Stimulated activated CD4-positive, alpha-beta T cell treated with anti-CD3 and anti-CD28 coated beads, TNF-alpha, amount 100 ng/mL, for 1 hour (primary cell): ENCODE measurements at places on chromosomes 16 and 17.

DNA sequence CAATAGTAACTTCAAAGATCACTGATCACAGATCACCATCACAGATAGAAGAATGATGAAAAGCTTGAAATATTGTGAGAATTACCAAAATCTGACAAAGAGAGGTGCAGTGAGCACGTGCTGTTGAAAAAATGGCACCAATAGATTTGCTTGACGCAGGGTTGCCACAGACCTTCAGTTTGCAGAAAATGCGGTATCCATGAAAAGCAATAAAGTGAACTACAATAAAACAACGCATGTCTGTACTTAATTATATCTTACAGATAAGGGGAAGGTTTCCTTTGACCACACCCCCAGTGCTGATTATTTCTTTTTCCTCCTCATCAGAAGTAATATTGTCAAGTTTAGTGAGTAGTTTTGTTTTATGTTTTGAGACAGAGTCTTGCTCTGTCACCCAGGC lies 21.1 kb upstream of the PYDC1 start:
- no peak for DNase-seq

GRCh38 chr16:79391395-79391794 lies 209.1 kb downstream of the MAF start:
- no peak for DNase-seq

- DNase-seq = no peak
Measured at GRCh38 chr17:34246446-34246845, 8.6 kb upstream of the CCL2 start.

- peak; percentile 16 for DNase-seq
Measured at GRCh38 chr16:88264641-88265285, 118.0 kb upstream of the ZNF469 start.

GRCh38 chr16:86384263-86384649 lies 126.1 kb upstream of the FOXF1 start:
- DNase-seq = no peak

GRCh38 chr16:22322741-22323140 lies 25.5 kb downstream of the POLR3E start:
- DNase-seq = no peak

DNA sequence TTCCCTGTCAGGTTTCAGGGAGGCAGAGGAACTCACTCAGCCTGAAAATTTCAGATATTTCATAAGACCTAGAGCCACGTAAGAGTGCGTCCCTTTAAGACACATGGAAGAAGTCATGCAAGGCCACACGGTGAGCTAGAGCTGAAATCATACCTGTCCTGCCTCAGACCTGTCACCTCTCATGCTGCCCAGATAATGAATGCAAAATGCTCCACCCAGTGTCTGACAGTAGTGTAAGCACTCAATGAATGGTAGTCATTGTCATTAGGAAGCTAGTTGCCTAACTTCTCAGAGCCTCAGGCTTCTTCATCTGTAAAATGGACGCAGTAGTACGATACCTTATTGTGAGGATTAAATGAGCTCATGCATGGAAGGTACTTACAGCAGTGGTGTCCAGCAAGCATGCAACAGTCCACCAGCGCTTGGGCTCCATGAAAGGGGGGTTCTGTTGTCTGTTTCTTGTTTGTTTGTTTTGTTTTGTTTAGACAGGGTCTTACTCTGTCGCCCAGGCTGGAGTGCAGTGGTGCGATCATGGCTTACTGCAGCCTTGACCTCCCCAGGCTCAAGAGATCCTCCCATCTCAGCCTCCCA lies 60.7 kb downstream of the WSB1 start:
- DNase-seq = no peak

GRCh38 chr17:40469805-40470675 lies 26.8 kb downstream of the IGFBP4 start:
- no peak for DNase-seq

DNA sequence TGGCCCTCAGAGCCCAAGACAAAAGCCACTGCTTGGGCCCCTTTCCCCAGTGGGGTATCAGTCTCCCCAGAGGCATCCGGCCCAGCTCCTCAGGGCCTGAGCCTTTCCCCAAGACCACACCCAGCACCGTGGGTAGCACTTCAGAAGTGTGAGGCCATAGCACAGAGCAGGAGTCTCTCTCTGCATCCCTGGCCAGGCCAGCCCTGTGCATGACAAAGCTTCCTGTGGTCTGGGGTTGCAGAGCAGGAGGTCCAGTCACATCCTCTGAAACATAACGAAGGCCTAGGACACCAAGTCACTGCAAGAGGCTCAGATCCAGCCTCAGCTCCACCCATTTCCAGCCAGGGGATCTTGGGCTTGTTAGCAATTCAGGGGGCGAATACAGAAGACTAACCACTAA lies 56.8 kb upstream of the ZNF423 start:
- no peak for DNase-seq

- DNase-seq = no peak
Measured at GRCh38 chr16:65667011-65667578, 545.2 kb upstream of the CDH11 start.

DNA sequence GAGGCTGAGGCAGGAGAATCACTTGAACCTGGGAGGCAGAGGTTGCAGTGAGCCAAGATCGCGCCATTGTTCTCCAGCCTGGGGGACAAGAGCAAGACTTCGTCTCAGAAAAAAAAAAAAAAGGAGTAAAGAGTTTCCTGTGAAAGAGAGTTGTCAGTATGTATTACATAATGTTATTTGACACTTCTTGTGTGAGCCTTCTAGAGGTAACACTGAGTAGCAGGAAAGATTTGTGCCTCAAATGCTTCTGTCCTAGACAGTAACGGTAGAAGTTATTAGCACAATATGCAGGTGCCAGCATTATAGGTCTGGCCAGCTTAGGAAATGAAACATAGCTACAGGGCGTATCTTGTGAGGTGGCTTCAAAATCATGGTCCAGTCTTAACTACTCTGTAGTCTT lies 6.2 kb downstream of the RPS6KB1 start:
- DNase-seq = no peak
